Activated T-helper 9 cell treated with anti-CD3 and anti-CD28 coated beads, Interleukin-2, amount 50 U/mL, for 16 hours (primary cell): ENCODE measurements at places on chromosomes 16 and 17.

GRCh38 chr17:40445751-40446468, 2.7 kb downstream of the IGFBP4 start:
- DNase-seq = no peak

GRCh38 chr17:55284944-55285339, 20.2 kb downstream of the HLF start:
- no peak for DNase-seq

- no peak for DNase-seq
These were observed 132.3 kb downstream of the TMEM132E start for GRCh38 chr17:34711646-34712045.

GRCh38 chr16:81127051-81127450, 30.9 kb upstream of the GCSH start:
- no peak for DNase-seq

GRCh38 chr17:35735036-35735805, 3.8 kb downstream of the RASL10B start:
- no peak for DNase-seq
